Muscle of leg (tissue), 16 donors: ENCODE measurements at places on chromosomes 2 and 18. TPM values are rescaled to one million over a fixed set of nuclear protein-coding genes. Genes with fewer than 3 reads are reported as not detected.

L3MBTL4 gene
- total RNA-seq, result 4.2 TPM

IL1RL2 gene
- total RNA-seq, result 0.27 TPM

CCDC150 gene
- 4.6 TPM for total RNA-seq

FBXO36 gene
- total RNA-seq, result 2.8 TPM

PLA2R1 gene
- 3.8 TPM for total RNA-seq

LGALSL gene
- total RNA-seq, result 12.2 TPM

LANCL1 gene
- total RNA-seq, result 33.9 TPM
